ENCODE measurements at places on chromosomes 7 and 10.

- H3K4me1 ChIP-seq: peaks cover 6% of the 10 kb centered on the region
- H3K27ac ChIP-seq: no peak overlapping the region
- H3K36me3 ChIP-seq: no peaks in the 10 kb centered on the region
- peak; percentile 16 for DNase-seq
- no peak overlapping the region for H3K4me3 ChIP-seq
Measured at GRCh38 chr10:78544423-78545090, 510.9 kb downstream of the RPS24 start.

- no peaks in the 10 kb centered on the region for H3K4me1 ChIP-seq
- no peak overlapping the region for H3K4me3 ChIP-seq
- no peak for DNase-seq
Measured at GRCh38 chr7:85177316-85177715, 9.5 kb downstream of the SEMA3D start.

DNA sequence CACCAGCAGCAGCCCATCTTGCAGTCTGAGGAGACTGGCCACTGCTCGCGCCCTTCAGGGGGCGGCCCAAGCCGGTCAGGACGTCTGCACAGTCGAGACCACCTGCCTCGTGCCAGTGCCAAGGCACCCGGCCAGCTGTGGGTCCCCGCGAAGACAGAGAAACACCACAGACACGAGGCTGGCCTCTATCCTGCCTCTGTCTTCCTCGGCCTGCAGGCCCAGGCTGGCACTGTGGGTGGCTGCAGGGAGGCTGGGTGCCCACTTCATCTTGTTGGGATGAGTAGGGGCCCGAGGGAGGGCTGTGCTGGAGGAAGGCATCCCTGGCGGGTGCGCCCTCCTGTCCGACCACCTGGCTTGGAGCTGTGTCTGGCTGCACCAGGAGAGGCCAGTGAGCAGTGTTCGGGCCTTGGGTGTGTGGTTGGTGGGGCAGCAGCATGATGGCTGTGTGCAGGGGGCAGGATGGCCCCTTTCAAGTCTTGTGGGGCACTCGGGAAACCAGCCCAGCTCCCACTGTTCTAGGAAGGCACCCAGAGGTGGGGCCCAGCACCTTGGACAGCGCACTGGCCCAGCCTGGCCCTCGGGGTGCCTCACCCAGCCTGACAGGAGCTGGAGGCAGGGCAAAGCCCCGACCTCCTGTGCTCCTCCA lies 7.3 kb downstream of the DPYSL4 start:
- no peaks in the 10 kb centered on the region for H3K4me1 ChIP-seq
- no peaks in the 10 kb centered on the region for H3K27me3 ChIP-seq

- no peaks in the 10 kb centered on the region for H3K36me3 ChIP-seq
- no peaks in the 10 kb centered on the region for H3K4me1 ChIP-seq
- no peak overlapping the region for H3K27ac ChIP-seq
Measured at GRCh38 chr7:132182992-132183391, 393.3 kb downstream of the PLXNA4 start.

DNA sequence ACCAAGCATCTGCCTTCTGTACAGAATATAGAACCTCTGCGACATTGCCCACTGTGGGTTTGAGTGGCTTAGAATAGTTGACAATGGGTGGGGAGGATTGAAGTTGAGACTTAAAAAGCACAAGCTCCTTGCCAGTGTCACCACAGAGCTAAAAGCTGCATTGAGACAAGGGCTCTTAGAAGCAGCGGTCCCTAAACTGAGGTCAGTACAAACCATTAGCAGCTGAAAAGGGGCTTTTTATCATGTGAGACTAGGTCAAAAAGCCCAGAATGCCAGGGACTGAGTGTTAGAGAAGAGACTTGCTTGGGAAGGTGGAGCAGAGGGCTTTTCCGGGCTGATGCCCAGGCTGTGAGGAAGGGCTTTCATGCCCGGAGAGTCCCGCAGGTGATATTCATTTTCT lies 91.3 kb downstream of the POU6F2 start:
- no peak overlapping the region for H3K4me3 ChIP-seq
- no peaks in the 10 kb centered on the region for H3K36me3 ChIP-seq
- H3K27me3 ChIP-seq: no peaks in the 10 kb centered on the region
- no peak overlapping the region for H3K27ac ChIP-seq
- DNase-seq: no peak

DNA sequence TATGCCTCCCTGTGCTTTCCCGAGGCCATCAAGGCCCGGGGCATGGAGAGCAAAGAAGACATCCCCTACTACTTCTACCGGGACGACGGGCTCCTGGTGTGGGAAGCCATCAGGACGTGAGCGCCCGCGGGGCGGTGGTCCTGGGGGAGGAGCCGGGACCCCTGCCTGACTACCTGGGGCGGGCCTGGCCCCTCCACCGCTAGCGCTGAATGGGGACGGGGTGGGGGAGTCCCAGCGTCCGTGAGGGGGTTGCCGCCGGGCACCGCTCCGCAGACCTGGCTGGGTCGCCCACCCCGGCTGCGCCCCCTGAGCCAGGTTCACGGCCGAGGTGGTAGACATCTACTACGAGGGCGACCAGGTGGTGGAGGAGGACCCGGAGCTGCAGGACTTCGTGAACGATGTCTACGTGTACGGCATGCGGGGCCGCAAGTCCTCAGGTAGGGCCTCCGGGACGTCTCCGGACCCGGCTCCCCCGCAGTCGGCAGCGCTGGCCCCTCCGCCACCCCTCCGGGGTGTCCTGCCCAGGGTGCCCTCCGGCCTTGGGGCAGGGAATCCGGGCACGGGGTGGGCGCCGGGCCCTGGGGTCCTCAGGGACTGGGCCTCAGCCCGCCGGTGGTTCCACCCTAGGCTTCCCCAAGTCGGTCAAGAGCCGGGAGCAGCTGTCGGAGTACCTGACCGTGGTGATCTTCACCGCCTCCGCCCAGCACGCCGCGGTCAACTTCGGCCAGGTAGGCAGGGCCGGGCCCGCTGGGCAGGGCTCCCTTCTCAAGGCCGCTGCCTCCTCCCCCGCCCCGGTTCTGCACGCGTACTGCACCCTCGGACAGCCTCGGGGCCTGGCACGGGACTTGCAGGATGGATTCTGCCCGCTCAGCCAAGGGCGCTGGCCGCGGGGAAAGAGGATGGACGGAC lies 69.3 kb downstream of the ALOX5 start:
- H3K4me3 ChIP-seq: no peak overlapping the region
- no peaks in the 10 kb centered on the region for H3K4me1 ChIP-seq
- H3K36me3 ChIP-seq: no peaks in the 10 kb centered on the region
- H3K27ac ChIP-seq: no peak overlapping the region
- no peak for DNase-seq
- H3K27me3 ChIP-seq: no peaks in the 10 kb centered on the region

DNA sequence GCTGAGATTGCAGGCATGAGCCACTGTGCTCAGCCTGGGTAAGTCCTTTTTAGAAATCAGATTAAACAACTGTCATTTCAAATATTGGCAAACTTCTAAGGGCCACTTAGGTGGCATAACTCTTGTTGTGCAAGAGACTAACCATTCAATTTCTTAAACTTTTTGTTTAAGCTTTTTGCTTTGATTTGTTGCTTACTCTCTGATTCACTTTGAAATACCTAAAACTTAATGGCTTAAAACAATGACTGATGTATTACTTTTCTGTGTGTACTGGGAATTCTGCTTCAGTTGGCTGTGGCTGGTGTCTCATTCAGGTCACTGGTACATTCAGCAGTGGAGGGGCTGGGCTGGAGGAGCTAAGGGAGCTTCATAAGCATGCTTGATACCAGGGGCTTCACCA lies 28.9 kb downstream of the ZNF25 start:
- H3K36me3 ChIP-seq: no peaks in the 10 kb centered on the region
- H3K27ac ChIP-seq: no peak overlapping the region
- no peak for DNase-seq
- no peaks in the 10 kb centered on the region for H3K27me3 ChIP-seq

- no peaks in the 10 kb centered on the region for H3K27me3 ChIP-seq
- H3K27ac ChIP-seq: no peak overlapping the region
- DNase-seq: no peak
- H3K4me3 ChIP-seq: no peak overlapping the region
Measured at GRCh38 chr7:91892821-91893340, 12.4 kb upstream of the MTERF1 start.

DNA sequence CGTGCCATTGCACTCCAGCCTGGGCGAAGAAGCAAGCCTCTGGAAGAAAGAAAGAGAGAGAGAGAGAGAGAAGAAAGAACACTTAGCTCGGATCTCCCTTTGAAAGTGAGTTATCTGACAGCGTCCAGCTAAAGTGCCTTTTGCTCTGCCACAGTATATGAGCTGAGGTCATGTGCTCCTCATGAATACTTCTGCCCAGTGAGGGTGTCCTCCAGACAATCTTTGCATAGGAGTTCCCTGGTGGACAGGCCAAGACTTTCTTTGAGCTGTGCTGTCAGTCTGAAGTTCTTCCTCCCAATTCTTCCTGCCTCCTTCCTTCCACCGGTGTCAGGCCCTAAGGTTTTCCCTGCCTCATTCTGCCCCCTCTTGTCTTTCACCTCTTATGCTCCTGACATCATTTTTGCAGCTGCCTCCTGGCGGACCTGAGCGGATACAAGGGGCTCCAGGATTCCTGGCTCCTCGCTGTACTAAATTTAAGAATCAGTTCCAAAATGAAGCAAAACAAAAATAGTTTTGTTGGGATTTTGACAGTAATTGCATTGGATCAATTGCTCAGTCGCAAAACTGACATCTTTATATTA lies 31.9 kb downstream of the XRCC2 start:
- no peaks in the 10 kb centered on the region for H3K4me1 ChIP-seq
- no peaks in the 10 kb centered on the region for H3K27me3 ChIP-seq
- H3K4me3 ChIP-seq: no peak overlapping the region

GRCh38 chr7:69922026-69922803 lies 323.9 kb downstream of the AUTS2 start:
- no peaks in the 10 kb centered on the region for H3K4me1 ChIP-seq
- H3K27me3 ChIP-seq: no peaks in the 10 kb centered on the region
- no peak for DNase-seq

- DNase-seq: no peak
- H3K27ac ChIP-seq: no peak overlapping the region
- no peaks in the 10 kb centered on the region for H3K27me3 ChIP-seq
Measured at GRCh38 chr10:46098386-46098785, 52.3 kb upstream of the MSMB start.

DNA sequence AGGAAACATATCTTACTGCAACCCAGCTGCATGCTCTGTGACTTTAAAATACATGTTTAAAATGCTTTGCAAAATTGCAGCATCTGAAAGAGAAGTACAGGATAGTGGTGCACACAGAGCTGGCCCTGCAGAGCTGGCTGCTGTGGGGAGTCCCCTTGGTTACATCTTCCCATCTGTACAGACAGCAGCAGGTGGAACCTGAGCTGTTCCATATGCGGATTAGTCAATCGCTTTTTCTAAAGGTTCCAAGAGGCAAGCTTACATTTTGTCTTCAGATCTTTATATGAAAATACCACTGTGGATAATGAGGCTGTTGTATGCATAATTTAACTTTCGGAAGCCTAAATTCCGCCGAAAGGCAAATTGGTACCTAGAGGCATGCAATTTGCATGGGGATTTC lies 444.1 kb downstream of the NRG3 start:
- H3K36me3 ChIP-seq: no peaks in the 10 kb centered on the region
- no peak overlapping the region for H3K4me3 ChIP-seq
- no peak overlapping the region for H3K27ac ChIP-seq
- DNase-seq: no peak
- no peaks in the 10 kb centered on the region for H3K4me1 ChIP-seq

- H3K4me1 ChIP-seq: no peaks in the 10 kb centered on the region
- no peaks in the 10 kb centered on the region for H3K36me3 ChIP-seq
Measured at GRCh38 chr10:94725871-94726270, 36.6 kb upstream of the CYP2C19 start.

DNA sequence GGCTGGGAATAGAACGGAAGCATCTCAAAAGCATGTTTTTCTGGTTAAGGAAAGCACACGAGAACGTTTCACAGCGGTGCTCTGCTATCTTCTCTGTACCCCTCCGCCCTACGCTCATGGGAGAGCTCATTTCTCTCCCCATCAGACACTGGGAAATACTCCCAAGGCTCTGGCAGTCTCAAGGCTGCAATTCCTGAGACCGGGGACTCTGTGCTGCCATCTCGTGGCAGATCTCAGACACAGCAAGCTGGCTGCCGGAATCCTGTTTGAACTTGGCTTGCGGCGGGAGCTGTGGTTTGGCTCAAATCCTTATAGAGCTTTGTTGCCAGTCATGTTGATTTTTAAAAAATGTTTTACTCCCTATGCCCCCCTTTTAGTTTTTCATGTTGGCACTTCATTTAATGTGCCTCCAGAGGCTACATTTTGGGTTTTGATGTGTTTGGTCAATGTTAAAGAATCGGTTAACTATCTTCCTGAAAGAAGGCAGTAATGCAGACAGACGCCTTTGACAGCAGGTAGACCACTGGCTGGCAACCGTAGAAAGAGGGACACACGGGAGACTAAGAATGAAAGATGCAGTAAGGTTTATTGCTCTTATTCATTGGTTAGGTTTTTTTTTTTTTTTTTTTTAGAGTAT lies 27.6 kb downstream of the BMPER start:
- no peaks in the 10 kb centered on the region for H3K27me3 ChIP-seq
- H3K4me3 ChIP-seq: peak overlapping the region; percentile 22
- H3K36me3 ChIP-seq: no peaks in the 10 kb centered on the region

DNA sequence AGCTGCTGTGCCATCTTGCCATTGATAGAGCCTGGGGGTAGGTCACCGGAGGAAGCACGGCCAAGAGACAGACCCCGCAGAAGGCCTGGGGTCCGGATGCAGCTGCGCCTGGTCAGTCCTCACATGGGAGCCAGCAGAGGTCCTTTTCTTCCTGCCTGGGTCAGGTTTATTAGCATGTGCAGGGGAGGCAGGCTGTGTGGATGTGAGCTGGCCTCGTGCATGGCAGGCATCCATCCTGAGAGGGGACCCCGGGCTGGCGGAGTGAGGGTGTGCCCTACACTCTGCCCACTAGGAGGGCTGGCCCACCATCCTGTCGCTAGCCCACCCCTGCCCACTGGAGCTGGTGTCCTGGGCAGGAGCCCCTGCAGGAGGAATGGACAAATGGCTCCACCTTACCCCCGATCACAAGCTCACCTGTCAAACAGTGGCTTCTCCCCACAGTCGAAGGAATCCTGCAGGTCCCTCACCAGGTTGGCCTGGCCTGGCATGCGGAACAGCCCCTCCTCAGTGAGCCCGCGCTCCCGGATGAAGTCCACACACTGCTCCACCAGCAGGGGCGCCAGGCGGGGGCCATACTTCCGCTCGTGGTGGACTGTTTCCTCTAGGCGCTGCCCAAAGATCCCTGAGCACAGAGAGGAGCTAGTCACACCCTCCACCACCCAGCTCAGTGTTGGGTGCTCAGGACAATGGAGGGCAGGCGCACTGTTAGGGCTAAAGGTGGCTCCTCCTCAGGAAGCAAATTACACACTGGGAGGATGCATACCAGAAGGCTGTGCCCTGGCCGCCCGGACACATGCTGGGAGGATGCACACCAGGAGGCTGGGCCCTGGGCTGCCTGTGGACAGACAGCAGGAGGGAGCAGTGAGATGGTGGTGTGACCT lies 145.4 kb downstream of the ARHGAP22 start:
- H3K4me1 ChIP-seq: no peaks in the 10 kb centered on the region
- no peaks in the 10 kb centered on the region for H3K27me3 ChIP-seq
- no peak overlapping the region for H3K4me3 ChIP-seq
- no peaks in the 10 kb centered on the region for H3K36me3 ChIP-seq
- peak; percentile 8 for DNase-seq
- no peak overlapping the region for H3K27ac ChIP-seq

GRCh38 chr10:88982366-88982765 lies 8.2 kb upstream of the FAS start:
- peak overlapping the region; percentile 99 for H3K27ac ChIP-seq
- no peaks in the 10 kb centered on the region for H3K27me3 ChIP-seq
- DNase-seq: peak; percentile 77
- H3K36me3 ChIP-seq: no peaks in the 10 kb centered on the region
- peaks cover 16% of the 10 kb centered on the region for H3K4me1 ChIP-seq
- H3K4me3 ChIP-seq: no peak overlapping the region
